A172 (cell line): ENCODE measurements at places on chromosomes 5 and 9. TPM values are rescaled to one million over a fixed set of nuclear protein-coding genes. Genes with fewer than 3 reads are reported as not detected.
A peak's percentile ranks its signal among the peaks of the same experiment; 100 is the strongest.

DNA sequence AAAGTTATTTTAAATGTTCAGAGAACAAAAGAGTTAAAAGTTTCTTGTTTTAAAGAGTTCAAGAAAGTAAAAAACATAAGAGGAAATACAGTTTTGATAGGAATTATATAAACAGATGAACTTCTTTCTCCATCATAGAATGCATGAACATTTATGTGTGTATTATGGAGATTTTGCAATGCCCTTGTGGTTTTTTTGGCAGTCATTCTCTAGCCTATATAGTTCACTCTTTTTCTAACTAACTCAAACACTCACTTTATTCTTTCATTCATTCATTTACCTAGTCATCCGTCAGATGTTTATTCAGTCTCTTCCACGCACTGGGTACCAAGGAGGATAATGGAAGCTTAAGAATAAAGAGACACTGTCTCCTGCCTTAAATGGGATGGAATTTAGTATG, 195.9 kb upstream of the VLDLR start:
- DNase-seq, result no peak

Gene BAAT
- not detected in 2 replicates for total RNA-seq

GRCh38 chr5:61575103-61575502, 243.0 kb downstream of the ZSWIM6 start:
- peak; percentile 86 for DNase-seq

GRCh38 chr5:106862450-106863193, 808.1 kb downstream of the EFNA5 start:
- DNase-seq, result peak; percentile 10

Gene OMD
- not detected in 2 replicates for total RNA-seq

DNA sequence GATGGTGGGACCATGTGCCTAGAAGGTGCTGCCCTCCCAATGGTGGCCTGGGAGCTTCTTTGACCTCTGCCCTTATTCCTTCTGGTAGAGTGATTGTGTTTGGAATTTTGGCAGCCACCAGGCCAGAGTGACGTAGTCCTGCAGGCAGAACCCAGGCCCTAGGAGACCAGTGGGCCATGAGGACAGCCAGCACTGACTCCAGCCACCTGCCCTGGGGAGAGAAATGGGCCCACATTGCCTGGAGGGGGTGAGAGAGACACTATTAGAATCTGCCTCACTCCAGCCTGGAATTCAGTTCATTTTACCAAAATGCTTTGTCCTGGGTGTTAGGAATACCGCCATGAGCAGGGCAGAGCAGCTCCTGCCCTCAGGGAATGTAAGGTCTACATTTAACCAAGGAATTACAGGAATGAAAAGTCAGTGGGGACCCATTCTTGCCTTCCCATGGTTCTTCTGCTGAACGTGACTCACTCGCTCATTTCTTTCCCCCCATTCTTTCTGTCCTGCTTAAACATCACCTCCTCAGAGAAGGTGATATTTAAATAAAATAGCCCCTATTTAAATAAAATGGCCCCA, 5.5 kb upstream of the COL27A1 start:
- no peak for DNase-seq

GRCh38 chr5:103217101-103217500, 41.5 kb upstream of the MACIR start:
- no peak for DNase-seq

- no peak for DNase-seq
These were observed 6.4 kb downstream of the SEPTIN8 start for GRCh38 chr5:132770476-132771159.

Gene NFIL3
- total RNA-seq, result 4.6 and 7.3 TPM in 2 replicates

GRCh38 chr5:110475529-110475928, 250.9 kb downstream of the TMEM232 start:
- DNase-seq, result no peak
